NCI-H1105 (cell line): ENCODE measurements at places on chromosomes 6 and 20.

GRCh38 chr20:10040070-10040975 lies 5.5 kb downstream of the ANKEF1 start:
- no peak for DNase-seq

DNA sequence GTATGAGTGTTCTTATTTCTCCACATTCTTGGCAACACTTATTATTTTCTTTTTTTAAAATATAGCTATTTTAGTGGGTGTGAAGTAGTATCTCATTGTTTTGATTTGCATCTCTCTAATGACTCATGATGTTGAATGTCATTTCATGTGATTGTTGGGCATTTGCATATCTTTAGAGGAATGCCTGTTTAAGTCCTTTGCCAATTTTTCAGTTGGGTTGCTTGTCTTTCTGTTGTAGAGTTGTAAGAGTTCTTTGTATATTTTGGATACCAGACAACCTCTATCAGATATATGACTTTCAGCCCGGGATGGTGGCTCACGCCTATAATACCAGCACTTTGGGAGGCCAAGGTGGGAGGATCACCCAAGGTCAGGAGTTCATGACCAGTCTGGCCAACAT lies 5.1 kb upstream of the POPDC3 start:
- DNase-seq: no peak

DNA sequence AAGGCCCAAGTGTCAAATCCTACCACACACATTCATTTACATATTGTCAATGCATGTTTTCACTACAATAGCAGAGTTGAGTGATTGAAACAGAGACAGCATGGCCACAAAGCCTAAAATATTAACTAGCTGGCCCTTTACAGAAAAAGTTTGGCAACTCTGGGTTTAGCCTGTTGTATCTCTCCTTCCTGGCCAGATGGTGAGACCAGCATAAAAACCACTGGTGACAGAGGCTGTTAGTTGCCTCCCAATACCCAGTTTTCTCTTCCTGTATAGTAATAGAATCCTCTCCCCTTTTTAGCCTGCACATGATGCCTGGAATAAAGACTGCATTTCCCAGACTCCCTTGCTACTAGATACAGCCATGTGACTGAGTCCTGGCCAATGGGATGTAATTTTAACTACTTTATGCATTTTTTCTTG lies 100.0 kb upstream of the TAB2 start:
- no peak for DNase-seq

DNA sequence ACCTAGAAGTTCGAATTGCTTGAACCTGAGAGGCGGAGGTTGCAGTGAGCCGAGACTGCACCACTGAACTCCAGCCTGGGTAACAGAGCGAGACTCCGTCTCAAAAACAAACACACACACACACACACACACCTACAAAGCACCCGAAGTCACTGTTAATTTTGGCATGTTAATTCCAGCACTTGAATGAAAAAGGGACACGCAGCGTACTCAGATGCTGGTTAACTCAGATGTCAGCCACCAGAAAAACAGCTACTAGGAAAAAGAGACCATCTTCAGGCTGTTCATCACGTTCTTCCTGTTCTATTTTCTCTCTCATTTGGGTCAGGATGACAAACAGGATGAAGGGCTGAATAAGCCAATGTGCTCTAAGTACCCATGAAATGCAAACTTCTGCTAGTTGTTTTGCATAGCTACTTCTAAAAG lies 46.9 kb downstream of the BLOC1S5 start:
- DNase-seq: no peak

DNA sequence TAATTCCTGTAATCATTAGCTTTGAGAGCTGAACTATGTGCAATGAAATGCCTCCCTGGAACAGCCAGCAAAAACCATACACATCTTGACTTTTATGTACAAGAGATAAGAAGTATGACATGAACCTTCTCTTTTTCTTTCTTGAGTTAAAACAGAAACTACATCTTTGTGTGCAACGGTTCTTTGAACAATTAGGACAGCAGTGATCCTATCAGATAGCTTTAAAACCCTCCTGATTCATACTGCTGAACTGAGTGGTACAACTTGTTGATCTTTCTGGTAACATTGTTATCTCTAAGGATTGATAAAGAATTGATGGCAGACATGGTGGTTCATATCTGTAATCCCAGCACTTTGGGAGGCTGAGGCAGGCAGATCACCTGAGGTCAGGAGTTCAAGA lies 43.4 kb downstream of the TRAF3IP2 start:
- DNase-seq: no peak

DNA sequence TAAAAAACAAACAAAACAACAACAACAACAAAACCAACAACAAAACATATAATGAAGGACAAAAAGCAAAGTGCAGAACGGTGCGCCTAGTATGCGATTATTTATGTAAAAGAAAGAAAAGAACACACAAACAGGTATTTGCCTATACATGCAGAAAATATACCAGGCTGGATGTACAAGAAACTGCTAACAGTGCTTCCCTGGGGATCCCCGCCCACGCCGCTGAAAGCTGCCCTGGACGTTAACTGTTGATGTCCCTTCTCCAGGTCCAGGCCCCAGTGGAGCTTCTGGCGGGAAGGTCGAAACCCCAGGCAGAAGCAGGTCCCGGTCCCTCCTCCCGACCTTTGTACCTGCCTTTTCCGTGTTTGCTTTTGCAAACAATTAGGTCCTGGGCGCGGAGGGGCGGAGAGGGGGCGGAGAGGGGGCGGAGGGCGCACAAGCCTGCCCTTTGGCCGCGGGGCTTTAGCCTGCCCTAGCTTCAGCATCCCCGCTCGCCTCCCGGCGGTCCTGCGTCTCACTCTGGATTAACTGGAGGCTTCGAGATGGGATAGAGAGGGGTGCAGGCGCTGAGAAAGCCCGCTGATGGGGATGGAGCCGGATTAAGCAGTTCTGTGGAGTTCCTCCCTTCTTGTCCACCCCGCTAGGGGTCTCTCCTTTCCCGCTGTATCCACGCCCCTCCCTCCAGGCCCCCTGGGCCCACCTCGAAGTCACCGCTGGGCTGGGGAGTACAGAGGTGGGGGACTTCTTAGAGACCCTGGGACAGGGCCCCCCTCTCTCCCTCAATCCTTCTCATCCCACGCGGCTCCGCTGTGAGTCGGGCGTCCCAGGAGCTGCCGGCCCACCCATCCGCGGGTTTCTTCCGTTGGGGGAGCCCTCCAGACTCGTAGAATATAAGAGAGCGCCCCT lies 8.2 kb upstream of the AHCY start:
- peak; percentile 20 for DNase-seq

DNA sequence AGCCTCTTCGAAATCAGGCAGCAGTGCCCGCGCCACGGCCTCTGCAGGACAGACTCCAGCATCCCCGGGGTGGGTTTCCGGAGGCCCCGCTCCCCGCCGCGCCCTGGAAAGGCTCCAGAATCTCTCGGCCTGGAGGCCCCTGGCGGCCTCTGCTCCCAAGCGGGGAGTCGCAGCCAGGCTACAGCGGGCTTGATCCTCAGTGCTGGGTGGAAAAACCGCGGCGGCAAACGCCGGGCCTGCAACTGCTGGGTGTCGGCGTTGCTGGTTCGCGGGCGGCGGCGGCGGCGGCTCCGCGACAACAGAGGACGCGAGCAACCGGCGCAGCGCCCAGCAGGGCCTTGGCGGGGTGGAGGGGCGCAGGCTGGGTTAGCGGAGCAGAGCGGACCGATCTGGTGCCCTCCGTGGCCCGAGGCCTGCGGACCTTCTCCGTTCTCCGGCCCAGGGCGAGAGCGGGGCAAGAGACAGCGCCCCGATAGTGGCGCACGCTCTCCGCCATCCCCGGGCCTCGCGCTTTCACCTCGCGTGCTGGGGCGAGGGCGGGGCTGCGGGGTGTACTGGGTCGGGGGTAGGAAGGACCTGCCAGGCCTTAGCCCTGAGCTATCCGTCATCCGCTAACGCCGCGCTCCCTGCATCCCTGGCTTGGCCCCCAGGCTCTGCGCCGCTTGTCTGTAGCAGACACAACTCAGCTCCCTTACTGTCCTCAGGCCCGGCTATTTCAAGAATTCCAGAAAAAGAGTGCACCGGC lies 3.4 kb upstream of the ZNF292 start:
- DNase-seq: peak; percentile 69

DNA sequence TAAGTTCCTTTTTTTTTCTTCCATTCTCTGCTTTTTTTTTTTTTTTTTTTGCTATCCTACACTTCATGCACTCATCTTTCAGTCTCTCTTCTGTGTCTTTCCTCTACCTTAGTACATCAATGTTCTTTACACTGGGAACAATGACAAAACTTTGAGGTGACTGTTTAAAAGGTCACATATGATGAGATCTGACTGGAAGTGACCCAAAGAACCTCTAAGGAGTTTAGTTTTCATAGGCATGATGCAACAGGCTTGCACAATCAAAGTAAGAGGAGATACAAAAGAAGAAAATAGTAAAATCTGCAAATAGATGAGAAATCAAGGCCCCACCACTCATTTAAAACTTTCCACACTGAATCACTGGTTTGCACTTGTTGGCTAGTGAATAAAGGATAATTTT lies 840.8 kb downstream of the TBC1D32 start:
- no peak for DNase-seq

GRCh38 chr6:38131527-38131965 lies 312.0 kb downstream of the ZFAND3 start:
- no peak for DNase-seq

DNA sequence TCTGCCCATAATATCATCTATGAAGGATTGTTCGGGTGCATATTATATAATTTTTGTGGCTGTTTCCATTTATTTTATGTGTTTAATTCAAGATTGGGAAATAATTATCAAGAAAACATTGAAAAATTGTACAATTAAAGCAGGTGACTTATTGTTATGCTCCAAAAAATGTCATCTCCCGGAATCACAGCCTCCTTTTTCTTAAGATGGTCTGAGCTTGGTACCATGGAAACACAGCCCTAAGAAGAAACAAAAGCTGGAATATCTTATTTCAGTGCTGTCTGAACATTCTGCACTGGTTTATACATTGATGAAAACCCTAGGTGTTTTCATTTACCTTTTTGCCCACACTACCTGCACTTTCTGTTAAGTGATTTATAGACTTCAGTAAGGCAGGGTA lies 367.2 kb downstream of the ARHGAP18 start:
- DNase-seq: no peak

- no peak for DNase-seq
These were observed 107.5 kb downstream of the TAF4 start for GRCh38 chr20:61957961-61958715.

- DNase-seq: no peak
These were observed 12.7 kb upstream of the SPAG4 start for GRCh38 chr20:35602851-35603495.

GRCh38 chr6:49118478-49118877 lies 344.6 kb downstream of the MMUT start:
- no peak for DNase-seq

DNA sequence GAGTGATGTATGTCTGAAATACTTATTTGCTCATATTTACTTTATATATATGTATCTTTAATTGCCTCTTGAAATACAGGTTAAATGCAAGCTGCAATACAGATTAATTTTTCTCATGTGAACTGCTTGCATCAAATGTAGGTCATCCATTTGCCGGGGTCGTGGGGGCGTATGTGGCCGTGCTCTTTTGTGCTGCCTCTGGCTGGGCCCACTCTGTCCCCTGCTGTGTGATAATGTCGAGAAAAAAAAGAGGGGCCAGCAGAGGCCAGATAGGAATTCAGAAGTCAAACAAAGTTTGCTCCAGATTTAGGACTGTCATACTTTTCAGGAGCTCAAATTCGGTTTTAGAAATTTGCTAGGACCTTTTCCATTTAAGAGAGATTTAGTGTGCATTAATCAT lies 459.6 kb upstream of the SOX4 start:
- DNase-seq: no peak

GRCh38 chr20:57609086-57609841 lies 11.0 kb downstream of the ZBP1 start:
- DNase-seq: no peak

- no peak for DNase-seq
These were observed 52.0 kb downstream of the USP49 start for GRCh38 chr6:41843178-41843577.

- DNase-seq: no peak
These were observed 7.0 kb upstream of the APMAP start for GRCh38 chr20:24999568-24999967.

GRCh38 chr20:22905658-22906057 lies 129.5 kb upstream of the SSTR4 start:
- DNase-seq: no peak

GRCh38 chr6:72218125-72218524 lies 331.8 kb downstream of the RIMS1 start:
- no peak for DNase-seq

DNA sequence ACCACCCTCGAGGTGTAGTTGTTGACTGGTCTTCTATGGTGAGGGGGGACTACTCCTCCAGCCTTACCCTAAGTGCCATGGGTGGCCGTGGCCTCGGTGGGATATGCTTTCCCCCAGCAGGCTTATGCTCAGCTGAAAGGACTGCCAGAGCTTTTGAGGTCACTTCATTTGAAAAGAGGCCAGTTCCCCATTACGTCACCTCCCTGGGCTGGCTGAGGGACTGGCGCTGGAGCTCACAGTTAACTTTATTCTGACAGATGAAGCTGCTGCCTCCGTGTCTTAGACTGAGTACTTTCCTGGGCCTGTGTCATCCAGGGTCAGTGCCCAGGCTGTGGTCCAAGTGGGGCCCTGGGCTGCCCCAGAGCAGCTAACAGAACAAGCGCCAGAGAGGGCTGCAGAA lies 42.8 kb upstream of the PCMTD2 start:
- DNase-seq: no peak

DNA sequence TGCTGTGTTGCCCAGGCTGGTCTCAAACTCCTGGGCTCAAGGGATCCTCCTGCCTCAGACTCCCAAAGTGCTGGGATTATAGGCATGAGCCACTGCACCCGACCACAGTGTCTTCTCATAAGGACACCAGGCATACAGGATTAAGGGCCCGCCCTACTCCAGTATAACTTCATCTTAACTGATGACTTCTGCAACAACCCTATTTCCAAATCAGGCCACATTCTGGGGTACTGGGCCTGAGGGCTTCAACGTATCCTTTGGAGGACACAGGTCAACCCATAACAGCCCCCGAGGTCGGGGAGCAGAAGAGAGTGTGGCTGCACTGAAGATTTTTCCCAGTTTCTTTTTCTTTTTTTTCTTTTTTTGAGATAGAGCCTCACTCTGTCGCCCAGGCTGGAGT lies 39.7 kb downstream of the SUN5 start:
- no peak for DNase-seq

DNA sequence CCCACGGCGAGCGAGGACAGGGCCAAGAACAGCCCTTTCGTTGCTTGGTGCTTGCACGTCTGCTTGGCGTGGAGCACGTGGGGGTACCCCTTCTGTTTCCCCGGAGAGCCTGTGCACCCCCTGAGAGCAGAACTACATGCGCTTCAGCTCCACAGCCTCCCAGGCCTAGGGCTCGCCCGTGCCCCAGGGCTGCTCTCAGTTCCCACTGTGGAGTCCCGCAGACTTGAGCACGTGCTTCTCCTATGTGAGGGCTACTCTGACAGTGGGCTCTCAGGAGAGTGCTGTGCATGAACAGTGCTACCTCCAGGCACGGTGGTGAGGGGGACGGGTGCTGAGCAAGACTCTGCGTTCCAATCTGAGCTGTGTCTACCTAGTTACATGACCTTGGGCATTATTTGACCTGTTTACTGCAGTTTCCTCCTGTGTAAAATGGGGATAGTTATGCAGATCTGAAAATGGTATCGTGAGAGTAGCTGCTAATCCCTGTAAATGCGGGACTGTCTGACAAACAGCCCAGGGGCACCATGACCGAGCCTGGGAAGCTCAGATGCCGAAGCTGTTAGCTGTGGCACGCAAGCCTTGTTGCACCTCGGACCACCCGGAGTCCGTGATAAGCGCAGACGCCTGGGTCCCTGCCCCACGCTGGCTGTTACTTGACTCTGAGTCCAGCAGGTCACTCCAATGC lies 82.4 kb downstream of the IRF4 start:
- DNase-seq: no peak

GRCh38 chr20:41716436-41716835 lies 98.3 kb upstream of the CHD6 start:
- DNase-seq: no peak

GRCh38 chr6:110266996-110267395 lies 86.8 kb downstream of the CDC40 start:
- no peak for DNase-seq
